IPS DF 6.9 (cell line): ENCODE measurements at places on chromosomes 5 and 9.

DNA sequence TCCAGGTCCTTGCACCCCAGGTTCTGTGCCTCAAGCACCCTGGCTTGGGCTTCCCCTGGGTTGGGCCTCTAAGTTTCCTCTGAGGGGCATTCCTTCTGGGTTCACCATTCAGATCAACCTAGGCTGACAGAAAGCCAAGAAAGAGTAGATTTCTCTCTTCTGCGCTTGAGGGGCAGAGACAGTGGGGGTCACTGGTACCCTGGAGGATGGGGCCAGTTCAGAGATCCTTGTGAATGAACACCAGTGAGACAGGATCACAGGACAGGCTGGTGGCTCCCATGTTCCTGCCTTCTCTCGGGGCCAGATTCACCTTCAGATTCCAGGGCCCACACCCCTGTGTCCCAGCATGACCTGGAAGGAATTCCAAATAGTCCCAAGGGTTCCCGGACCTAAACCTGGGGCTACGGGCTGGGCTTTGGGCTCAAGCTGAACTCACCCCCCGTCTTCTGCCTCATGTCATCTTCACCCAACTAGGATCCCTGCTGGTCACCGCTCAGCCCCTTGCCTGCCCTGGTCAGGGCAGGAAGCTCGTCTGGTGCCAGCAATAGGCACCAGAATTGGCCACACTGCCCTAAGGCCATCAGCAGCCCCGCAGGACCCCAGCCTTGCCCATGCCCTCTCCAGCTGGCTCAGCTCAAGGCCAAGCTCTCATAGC lies 91.8 kb upstream of the MVB12B start:
- no peak for DNase-seq

DNA sequence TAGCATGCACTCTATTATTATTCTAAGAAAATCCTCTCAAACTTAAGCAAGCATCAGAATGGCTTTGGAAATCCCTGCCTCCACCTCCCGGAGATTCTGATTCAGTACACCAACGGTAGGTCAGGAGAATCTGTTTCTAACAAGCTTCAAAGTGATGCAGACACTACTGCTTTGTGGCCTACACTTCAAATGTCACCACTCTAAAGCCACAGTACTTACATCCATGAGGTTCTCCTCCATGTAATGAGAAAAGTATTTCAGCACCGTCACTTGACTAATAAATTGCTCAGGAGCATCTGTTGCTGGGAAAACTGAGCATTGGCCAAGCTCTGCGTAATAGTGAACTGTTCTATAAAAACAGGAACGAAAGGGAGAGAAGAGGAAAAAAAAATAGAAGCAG lies 4.8 kb downstream of the PLK2 start:
- no peak for DNase-seq

GRCh38 chr9:87381050-87381711 lies 116.5 kb upstream of the DAPK1 start:
- DNase-seq: no peak

DNA sequence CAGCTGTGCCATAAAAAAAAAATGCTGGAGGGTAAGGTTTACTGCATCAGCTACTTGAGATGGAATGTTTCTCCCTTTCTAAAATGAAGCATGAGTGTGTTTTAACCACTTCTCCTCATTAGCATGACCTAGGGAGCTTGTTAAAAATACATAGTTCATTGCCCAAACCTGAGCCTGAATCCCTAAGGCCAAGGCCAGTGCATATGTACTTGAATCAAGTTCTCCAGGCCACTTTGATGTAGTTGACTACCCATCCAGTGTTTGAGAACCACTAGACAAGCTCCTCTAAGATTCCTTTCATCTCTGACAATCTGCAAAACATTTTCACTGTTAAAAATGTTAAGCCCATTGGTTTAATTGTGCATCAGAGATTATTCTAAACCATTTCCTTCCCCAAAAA lies 6.7 kb downstream of the TIMD4 start:
- no peak for DNase-seq

DNA sequence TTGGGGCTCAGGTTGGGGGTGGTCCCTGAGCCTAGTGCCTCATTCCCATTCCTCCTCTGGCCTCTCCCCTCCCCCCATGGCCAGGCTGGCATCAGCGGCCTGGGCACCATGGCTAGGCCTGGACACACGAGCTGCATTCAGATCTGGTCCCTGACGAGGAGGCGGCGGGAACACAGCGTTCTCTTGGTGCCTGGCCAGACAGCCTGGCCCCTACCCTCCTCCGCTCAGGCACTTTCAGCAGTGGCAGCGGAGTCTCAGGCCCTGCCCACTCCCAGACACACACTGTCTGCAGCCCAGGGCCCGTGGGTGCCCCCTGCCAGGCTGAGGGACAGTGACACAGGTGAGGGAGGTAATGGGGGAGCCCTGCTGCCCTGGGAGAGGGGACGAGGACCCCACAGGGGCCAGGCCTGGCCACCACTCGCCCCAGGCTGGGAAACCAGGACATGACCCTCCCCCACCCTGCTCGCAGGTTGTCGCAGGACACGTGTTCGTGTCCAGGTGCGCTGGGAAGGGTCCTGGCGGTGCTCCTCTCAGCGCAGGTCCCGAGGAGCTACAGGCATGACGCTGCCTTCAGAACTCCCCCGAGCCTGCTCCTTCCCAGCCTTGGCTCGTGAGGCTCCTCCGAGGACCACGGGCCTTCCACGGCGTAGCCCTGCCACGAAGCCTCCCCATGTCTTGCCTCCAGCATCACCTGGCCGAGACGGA lies 19.9 kb upstream of the UBAC1 start:
- DNase-seq: no peak

GRCh38 chr9:12271421-12271891 lies 421.7 kb upstream of the TYRP1 start:
- no peak for DNase-seq

GRCh38 chr5:99019254-99019653 lies 90.4 kb upstream of the CHD1 start:
- DNase-seq: no peak

DNA sequence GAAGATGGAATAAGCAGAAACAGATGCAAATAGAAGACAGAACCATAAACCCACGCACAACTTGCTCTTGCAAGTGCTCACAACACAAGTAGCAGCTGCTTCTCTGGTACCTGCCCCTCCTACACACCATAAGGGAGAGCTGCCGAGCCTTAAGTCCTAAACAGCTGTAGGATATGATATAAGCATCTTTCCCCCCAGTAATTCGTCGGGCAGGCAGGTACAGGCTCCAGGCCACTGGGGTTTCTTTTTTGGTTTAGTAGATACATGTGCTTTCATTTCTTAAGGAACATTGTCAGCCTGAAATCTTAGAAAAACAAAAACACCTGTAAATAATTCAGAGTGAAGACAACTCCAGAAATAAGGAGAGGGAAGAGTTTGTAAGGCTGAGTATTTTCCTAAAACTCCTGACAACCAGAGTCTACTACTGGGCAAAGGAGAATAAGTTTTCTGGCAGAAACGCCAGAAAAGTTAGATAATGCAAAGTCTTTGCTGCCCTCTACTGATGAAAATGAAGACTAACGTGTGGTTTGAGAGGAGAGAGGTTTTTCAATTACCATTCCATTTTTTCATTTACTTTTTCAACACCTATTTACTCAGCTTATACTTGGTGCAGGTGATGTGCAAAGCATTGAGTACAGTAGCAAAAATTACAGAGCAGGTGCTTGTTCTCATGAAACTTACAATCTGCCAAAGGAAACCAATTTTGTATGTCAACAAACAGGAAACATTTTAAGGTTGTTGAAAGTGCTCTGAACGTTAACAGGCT lies 20.1 kb upstream of the TCERG1 start:
- DNase-seq: no peak

DNA sequence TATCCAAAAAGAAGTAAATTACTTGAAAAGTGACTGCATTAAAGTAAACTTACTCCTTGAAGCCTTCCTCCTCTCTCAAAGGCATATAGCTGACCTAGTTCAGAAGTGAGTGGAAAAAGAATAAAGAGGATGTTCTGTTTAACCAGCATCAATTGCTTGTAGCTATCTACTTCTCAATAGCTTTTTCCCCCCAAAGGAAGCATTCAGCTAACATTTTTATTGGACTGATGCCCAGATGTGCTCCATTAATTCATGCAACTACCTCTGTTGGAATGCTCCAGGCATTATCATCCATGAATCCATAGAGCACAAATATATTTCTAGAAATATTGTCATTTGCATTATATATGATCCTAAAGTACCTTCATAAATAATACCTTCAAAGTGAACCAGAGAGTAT lies 132.8 kb downstream of the RASEF start:
- no peak for DNase-seq

DNA sequence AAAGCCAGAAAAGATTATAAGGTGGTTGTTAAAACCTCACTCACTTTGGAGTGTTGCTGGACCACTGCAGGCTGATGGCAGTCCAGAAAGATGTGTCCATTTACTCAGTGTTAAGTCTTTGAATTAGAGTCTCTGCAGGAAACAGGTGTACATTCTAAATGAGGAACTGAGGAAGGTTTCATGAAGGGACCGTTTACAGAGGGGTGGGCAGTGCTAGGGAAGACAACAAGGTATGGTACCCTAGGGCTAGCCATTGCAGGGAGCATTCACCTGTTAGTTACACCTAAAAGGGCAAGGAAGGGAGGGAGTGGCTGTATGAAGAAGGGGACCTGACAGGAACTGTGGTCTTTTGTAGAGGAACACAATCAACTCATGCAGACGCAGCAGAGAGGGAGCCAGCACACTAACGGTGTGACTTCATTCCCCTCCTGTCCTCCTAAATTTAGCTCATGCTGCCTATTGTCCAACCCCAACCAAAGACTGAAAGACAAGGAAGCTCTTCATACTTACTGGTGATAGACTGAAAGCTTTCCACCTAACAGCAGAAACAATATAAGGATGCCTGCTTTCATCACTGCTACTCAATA lies 32.2 kb upstream of the PAX5 start:
- no peak for DNase-seq

GRCh38 chr9:134637241-134637640 lies 4.4 kb upstream of the COL5A1 start:
- no peak for DNase-seq

GRCh38 chr5:146635443-146635842 lies 119.5 kb upstream of the GPR151 start:
- no peak for DNase-seq

GRCh38 chr9:38043931-38044623 lies 24.9 kb downstream of the SHB start:
- no peak for DNase-seq

GRCh38 chr5:618450-618849 lies 6.3 kb downstream of the CEP72 start:
- no peak for DNase-seq

DNA sequence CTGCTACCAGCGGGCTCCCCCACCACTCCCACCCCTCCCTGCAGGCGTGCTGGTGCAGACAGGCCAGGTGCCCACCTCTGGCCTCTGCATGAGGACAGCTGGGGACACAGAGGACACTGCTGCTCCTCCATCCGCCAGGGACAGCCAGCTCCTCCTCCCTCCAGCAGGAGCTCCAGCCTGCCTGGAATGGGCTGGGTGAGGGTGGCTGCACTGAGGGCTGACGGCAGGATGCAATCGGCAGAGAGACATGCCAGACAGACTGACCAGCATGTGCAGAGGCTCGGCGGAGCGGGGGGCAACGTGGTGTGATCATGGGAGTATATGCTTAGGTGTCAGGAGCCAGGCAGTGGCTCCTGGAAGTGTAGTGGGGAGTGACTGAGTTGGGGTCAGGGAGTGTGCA lies 68.4 kb downstream of the RASGEF1C start:
- no peak for DNase-seq

DNA sequence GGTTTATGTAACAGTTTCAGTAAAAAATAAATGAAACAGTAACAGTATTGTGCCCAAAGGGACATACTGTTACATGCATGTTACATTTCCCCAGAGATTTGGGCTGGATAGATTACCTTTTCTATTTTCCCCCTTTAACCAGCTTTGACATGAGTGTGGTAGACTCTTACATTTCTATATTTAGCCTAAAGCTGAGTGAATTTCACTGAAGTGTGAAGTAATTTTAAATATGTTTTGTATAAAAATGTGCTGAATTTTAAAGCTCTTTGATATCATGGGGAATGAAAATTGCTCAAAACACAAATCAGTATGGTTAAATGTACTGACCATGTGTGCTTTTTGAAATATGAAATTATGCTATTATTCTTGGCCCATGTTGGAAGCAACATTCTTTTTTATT lies 122.3 kb upstream of the CDH10 start:
- no peak for DNase-seq

- no peak for DNase-seq
Measured at GRCh38 chr5:43855452-43855851, 252.5 kb downstream of the NNT start.

DNA sequence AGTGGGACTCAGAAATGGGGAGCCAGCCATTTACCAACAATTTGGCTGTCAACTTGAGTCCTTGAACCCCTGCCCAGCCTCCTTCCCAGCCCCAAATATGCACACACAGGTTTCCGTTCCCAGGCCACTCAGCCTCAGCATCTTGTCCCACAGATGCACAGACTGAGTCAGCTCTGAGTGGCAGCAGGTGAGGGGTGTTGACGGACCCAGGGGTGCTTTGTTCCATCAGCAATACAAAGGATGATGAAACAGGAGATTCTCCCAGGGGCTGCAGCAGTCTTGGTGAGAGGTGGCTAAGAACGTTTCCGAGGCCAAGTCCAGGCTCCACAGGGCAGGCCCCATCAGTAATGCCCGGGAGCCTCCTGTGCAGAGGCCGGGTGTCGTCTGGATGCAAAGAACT lies 4.9 kb upstream of the OLFM1 start:
- DNase-seq: no peak

DNA sequence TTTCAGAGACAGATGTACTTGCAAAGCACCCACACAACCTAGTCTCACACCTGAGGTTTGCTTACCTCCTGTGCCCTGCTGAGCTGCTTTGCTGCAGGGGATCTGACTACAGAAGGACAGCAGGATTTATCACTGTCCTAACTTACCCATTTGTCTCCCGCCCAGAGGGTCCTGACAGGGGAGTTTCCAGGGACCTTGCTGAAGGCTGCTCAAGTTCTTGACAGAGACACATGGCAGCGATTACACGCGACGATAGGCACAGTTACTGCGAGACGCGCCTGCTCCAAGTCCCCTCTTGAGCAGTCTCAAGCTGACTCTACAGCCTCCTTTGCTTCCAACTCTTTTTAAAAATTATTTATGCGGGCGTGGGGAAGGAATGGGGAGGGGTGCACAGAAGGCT lies 24.6 kb upstream of the GALNT10 start:
- DNase-seq: no peak
